ENCODE measurements at places on chromosomes 1 and 21.

- no peak overlapping the region for H3K27ac ChIP-seq
- H3K4me3 ChIP-seq: no peak overlapping the region
- no peaks in the 10 kb centered on the region for H3K27me3 ChIP-seq
- H3K4me1 ChIP-seq: peaks cover 27% of the 10 kb centered on the region
These were observed 15.5 kb downstream of the TEX38 start for GRCh38 chr1:46687093-46687659.

- H3K4me3 ChIP-seq: no peak overlapping the region
- DNase-seq: no peak
- no peaks in the 10 kb centered on the region for H3K27me3 ChIP-seq
- H3K36me3 ChIP-seq: peaks cover 25% of the 10 kb centered on the region
These were observed 21.6 kb upstream of the GUCA2A start for GRCh38 chr1:42186152-42186551.

- no peak overlapping the region for H3K27ac ChIP-seq
- no peak overlapping the region for H3K4me3 ChIP-seq
- H3K36me3 ChIP-seq: no peaks in the 10 kb centered on the region
- H3K27me3 ChIP-seq: no peaks in the 10 kb centered on the region
- no peak for DNase-seq
- no peaks in the 10 kb centered on the region for H3K4me1 ChIP-seq
These were observed 834.0 kb upstream of the TMPRSS15 start for GRCh38 chr21:19237608-19238007.

- no peak overlapping the region for H3K4me3 ChIP-seq
- no peak overlapping the region for H3K27ac ChIP-seq
- peaks cover 22% of the 10 kb centered on the region for H3K27me3 ChIP-seq
- no peak for DNase-seq
These were observed 17.7 kb downstream of the RGS8 start for GRCh38 chr1:182666706-182667105.

- DNase-seq: peak; percentile 90
- peaks cover 56% of the 10 kb centered on the region for H3K4me1 ChIP-seq
- peak overlapping the region; percentile 90 for H3K27ac ChIP-seq
These were observed 4.9 kb upstream of the POFUT2 start for GRCh38 chr21:45292399-45293219.

Data from PC-3 (cell line).